ENCODE measurements at places on chromosomes 13 and 19. TPM values are rescaled to one million over a fixed set of nuclear protein-coding genes. Genes with fewer than 3 reads are reported as not detected.

DNA sequence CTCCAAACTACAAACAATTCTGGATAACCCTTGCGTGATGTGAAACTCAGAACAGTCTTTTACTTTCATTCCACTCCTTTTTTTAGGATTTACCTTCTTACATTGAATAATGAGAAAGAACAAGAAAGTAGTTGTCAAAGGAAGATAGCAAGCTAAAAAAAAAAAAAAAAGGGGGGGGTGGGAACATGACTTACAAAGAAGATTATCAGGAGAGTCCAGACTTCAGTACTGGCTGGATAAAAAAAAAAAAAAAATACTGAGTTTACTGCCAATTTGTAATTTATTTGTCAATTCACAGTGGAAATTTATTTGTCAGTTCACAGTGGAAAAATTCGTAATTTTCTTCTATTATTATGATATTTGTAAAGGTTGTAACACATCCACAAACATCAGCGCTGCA lies 792.4 kb upstream of the SLITRK5 start:
- DNase-seq, result no peak

DNA sequence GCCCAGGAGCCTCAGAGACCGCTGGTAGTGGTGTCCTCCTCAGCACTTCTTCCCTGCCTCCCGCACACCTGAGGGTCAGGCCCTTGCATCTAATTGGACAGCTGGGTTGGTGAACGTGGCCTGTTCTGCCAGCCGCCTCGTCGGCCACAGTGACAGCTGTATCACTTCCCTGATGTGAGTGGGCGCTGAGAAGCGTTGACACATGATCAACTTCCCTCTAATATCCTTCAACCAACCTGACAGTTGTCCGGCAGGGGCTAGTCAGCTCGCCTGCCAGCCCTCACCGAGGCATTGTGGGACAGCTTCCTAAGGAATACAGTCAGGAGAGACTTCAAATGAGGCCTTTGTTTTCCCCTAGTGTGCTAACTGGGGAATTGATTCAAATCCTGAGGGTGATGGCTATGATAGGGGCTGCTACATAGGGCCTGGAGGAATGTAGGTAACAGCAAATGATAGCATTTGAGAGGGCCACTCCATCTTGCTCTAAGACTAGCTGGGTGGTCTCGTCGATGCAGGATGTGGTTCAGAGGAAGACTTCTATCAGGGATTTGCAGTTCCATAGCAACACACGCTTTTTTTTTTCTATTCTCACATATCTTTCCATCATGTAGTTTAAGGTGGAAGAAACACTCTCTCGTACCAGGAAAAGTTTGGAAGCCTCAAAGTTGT lies 230.8 kb downstream of the TSHZ3 start:
- DNase-seq, result no peak

GRCh38 chr13:80840316-80840976 lies 499.5 kb upstream of the SPRY2 start:
- DNase-seq, result no peak

- DNase-seq, result no peak
Observed at GRCh38 chr13:101007245-101007644, 332.6 kb upstream of the TMTC4 start.

GRCh38 chr19:2652504-2653099 lies 49.9 kb downstream of the GNG7 start:
- DNase-seq, result no peak

- no peak for DNase-seq
Observed at GRCh38 chr13:78630511-78630910, 27.2 kb upstream of the POU4F1 start.

DNA sequence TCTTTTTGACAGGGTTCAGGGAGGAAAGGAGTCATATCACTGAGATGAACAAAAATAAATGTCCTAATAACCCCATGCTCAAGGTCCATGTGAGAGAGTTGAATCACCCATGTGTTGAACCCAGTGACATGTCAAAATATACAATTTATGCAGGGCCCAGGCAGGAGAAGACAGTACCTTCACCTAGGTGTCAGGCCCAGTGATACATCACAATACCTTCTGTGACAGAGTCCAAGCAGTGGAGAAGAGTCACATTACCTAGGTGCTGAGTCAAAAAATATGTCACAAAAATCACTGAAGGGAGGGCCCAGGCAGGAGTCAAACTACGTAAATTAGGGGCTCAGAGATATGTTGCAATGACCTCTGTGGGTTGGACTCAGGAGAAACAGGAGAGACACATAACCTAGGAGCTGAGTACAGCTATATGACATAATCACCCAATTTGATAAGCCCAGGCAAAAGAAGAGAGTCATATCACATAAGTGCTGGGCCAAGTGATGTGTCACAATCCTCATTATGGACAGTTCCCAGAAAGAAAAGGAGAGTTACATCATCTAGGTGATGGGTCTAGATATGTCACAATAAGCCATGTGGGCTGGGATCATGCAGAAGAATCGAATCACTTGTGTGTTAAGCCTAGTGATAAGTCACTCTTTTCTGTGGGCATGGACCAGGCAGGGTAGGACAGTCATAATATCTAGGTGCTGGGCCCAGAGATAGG lies 13.8 kb upstream of the ZNF724 start:
- no peak for DNase-seq

DNA sequence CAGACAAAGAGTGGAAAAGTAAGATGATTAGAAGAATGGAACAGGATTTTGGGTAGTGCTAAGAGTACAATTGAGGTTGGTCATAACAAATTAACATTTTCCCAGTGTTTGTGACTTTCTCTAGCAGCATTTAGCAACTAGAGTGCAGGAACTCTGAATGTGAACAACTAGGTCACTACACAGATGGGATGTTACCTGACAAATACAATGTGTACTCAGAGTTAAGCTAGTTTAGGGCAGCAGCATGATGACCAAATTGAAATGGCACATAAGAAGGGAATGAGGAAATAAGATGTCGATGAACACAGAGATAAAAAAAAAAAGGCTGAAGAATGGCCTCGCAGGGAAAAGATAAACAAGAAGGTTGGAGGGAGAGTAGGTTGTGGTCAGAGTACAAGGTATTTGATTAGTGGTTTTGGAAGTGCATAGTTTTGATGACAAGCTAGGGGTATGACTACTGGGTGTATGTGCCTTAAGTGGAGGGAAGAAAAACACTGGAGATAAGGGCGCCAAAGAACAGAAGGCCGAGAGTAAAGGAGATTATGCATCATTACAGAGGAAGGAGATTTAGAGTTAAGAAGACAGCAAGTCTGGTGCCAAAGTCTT lies 381.1 kb downstream of the FGF14 start:
- no peak for DNase-seq

DNA sequence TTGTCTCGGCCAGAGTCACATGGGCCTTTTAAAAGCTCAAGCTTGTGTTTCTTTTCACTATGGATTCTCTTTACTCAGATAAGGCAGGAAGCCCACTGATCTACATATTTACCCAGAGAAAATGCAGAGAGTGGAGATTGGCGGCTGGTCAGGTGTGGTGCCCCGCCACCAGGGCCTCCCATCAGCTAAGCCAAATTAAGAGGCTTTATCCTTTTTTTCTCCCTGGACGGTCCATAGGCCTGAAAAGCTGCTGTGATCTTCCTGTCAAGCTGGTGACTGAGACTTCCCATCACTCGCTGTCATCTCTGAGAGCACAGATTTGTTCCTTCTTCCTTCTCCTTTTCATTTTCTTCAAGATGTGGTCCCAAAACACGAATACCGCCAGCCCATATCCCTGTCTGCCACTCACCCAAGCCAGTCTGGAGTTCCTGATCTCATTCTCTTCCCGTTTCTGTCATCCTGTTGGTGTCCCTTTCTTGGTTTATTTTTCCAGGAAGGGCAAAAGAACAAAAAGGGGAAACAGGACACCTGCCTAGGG lies 1.9 kb downstream of the SAFB start:
- no peak for DNase-seq

- DNase-seq, result no peak
Observed at GRCh38 chr13:75643693-75644092, 7.6 kb downstream of the LMO7 start.

DNA sequence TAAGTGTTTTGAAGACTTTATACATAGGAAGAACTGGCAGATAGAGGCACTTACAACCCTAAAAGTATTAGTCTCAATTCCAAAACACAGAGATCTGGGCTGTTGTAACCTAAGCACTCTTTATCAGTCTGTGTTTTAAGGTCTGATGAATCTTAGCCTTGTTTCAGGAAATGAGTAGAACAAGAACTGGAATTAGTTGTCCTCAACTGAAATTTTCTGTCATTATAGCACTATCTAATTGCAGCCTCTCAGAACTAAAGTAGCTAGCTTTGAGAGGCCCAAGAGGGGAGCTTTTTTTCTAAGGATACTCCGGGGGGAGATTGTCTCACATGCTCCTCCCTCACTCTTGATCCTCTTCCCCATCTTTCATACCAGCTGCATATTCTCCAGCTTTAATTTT lies 13.1 kb downstream of the HNRNPM start:
- DNase-seq, result no peak

GRCh38 chr19:3513229-3514140 lies 7.4 kb downstream of the FZR1 start:
- no peak for DNase-seq

- DNase-seq, result peak; percentile 99
Observed at GRCh38 chr19:53977991-53978731, 13.3 kb upstream of the CACNG6 start.

- DNase-seq, result no peak
Observed at GRCh38 chr19:400976-401865, 7.7 kb downstream of the C2CD4C start.

- DNase-seq, result no peak
Observed at GRCh38 chr19:29798774-29799497, 12.9 kb upstream of the CCNE1 start.

- no peak for DNase-seq
Observed at GRCh38 chr19:43718627-43719377, 2.9 kb downstream of the IRGC start.

GRCh38 chr19:48341515-48342413 lies 16.4 kb downstream of the EMP3 start:
- DNase-seq, result no peak

Gene APOC1
- 76.2 TPM for total RNA-seq

Gene PNMA8A
- total RNA-seq, result 24.8 TPM

Gene NKG7
- total RNA-seq, result 0.53 TPM

Gene FARP1
- 91.1 TPM for total RNA-seq

Gene SCAMP4
- 86.1 TPM for total RNA-seq

Gene ZNF628
- 14.0 TPM for total RNA-seq

Gene OVOL3
- not detected for total RNA-seq
